ENCODE measurements at places on chromosomes 4 and X. TPM values are rescaled to one million over a fixed set of nuclear protein-coding genes. Genes with fewer than 3 reads are reported as not detected.

- H3K4me3 ChIP-seq, result no peak overlapping the region
- H3K27me3 ChIP-seq, result no peaks in the 10 kb centered on the region
- H3K36me3 ChIP-seq, result no peaks in the 10 kb centered on the region
- no peak for DNase-seq
- H3K4me1 ChIP-seq, result peaks cover 27% of the 10 kb centered on the region
- no peak overlapping the region for H3K27ac ChIP-seq
Measured at GRCh38 chr4:37682701-37683401, 3.3 kb downstream of the RELL1 start.

The SSX4 gene
- not detected for total RNA-seq

The PLS3 gene
- total RNA-seq, result 88.1 TPM

- H3K4me3 ChIP-seq, result no peak overlapping the region
- no peaks in the 10 kb centered on the region for H3K4me1 ChIP-seq
- H3K27me3 ChIP-seq, result no peaks in the 10 kb centered on the region
Measured at GRCh38 chr4:76386566-76387305, 34.2 kb downstream of the CCDC158 start.

DNA sequence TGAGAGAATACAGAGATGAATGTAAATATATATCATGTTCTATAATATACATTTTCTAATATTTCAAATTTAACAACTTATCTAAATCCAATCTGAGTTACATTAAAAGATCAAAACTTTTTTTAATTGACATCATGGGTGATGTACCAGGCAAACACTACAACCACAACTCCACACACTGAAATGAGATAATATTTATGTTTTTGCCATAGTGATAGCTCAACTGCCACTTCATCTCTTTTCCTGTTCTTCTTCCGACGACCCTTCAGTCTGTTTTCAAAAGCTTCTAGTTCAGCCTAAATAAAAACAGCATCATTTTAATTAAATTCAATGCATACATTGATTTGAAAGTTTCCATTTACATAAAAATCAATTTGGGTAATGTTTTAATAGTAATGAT lies 10.2 kb upstream of the CORIN start:
- H3K4me3 ChIP-seq, result no peak overlapping the region
- H3K27me3 ChIP-seq, result no peaks in the 10 kb centered on the region
- no peak overlapping the region for H3K27ac ChIP-seq
- no peak for DNase-seq
